Endothelial cell of umbilical vein (primary cell): ENCODE measurements at places on chromosomes 2 and 18. TPM values are rescaled to one million over a fixed set of nuclear protein-coding genes. Genes with fewer than 3 reads are reported as not detected.

OTOS gene
- total RNA-seq: not detected in 2 replicates

SAG gene
- not detected in 2 replicates for total RNA-seq

DNA sequence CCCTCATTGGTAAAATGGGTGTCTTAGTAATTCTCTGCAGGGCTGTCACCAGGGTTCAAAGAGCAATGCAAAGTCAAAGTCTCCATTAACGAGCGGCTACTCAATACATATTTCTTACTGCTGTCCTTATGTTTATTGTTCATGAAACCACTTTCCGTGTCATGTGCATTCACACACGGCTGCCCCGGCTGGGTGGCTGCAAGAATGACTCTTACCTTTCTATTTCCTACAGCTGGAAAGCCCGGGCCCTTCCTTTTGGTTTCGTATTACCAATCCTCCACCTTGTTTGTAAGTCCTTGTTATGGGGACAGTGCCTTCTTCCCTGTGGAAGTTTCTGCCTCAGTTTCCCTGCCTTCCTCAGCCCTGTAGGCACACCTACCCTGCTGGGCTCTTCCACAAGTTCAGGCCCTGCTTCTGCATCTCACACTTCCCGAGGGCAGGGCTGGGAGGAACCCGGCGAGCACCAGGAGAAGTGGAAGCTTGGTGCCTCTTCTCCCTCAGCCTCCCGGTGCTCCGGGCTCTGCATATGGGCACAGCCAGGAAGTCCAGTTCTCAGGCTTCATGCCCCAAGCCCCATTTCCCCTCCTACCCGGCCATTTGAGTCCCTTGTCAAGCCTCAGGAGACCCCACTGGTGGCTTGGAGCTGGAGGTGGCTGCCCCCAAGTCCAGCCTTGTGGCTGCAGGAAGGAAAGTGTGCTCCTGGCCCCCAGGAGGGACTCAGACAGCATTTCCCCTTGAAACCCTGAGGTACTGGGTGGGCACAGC, 18.7 kb upstream of the ACKR3 start:
- no peak for DNase-seq

GRCh38 chr2:46451131-46451711, 28.1 kb upstream of the TMEM247 start:
- no peak for DNase-seq

- peak; percentile 85 for DNase-seq
Measured at GRCh38 chr2:39620067-39620466, 45.6 kb upstream of the TMEM178A start.

GRCh38 chr2:168736649-168737445, 65.6 kb upstream of the NOSTRIN start:
- DNase-seq: no peak

GRCh38 chr2:7191932-7192331, 274.7 kb downstream of the RNF144A start:
- DNase-seq: peak; percentile 4

KCNF1 gene
- total RNA-seq: 0.28 and 0.42 TPM in 2 replicates

GRCh38 chr2:129800686-129801085, 178.8 kb upstream of the RAB6C start:
- DNase-seq: no peak

DNA sequence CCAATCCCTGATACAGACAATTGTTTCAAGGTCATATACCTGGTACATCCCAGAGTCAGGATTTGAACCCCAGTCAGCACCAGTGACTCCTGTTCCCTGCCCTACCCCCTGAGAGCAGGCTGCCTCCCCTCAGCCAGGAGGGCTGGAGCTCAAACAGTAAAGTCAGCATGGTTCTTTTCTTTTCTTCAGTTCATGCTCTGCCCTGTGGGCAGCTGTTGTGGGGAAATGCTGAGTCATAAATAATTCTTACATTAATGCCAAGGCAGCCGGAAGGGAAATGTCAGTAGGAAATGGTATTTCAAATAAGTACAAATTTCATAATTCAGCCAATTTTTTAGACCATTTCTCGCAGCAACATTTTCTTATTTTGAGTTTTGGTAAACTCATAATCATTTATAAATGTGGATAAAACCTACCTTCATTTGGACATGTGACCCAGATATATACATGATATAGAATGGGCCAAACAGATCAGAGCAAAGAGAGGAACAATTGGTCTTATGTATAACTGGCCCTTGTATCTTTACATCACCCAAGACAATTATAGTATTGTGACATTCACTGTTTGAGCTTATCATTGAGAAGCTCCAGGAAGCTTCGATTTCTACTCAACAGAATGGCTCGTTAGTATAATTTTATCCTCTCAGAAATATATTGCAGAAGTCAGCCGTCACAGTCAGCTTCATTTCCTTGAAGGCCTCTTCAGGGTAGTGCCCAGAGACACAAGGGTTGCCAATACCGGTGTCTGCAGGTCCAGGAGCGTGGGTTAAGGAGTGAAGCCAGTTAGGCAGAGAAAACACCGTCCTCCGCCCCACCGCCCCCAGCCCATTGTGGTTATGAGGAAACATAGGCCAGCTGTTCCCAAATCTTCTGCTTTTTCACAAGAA, 28.0 kb upstream of the SCYGR1 start:
- peak; percentile 85 for DNase-seq

DNA sequence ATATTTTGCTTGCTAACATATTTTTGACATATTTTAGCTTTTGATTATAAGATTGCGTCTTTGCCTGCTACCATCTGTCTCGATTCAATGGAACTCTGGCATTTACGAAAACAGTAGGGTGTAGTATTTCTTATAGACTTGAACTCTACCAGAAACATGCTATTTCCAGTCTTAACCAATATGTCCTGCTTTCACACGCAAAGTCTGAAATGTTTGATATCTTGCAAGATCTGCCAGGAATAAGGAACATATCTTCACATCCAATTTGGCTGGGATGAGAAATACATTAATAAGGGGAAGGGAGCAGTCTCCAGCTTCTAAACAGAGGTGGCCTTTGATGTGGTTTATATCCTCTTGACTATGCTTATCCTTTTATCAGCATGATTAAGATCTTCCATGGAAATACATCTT, 299.4 kb downstream of the ZNF521 start:
- DNase-seq: no peak
